ENCODE measurements at places on chromosomes 6 and 20. TPM values are rescaled to one million over a fixed set of nuclear protein-coding genes. Genes with fewer than 3 reads are reported as not detected.

DNA sequence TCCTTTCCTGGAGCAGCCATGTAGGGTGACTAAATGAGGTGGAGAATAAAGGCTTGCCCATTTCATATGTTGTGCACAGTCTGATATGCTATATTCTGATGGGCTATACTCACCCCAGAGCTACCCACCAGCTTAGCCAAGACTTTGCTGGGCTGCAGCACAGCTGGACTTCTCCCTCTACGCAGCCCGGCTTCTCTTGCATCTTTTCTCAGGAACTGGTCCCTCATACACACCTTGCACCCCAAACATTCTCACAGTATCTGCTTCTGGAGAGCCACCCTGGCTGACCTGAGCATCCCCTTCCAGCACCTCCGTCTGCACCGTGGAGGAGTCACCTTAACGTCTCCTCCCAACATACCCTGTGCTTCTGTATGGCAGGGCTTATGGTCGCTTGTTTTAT is 150.8 kb upstream of the PMEPA1 start:
- no peak for DNase-seq

GRCh38 chr6:81634155-81634880 is 118.2 kb downstream of the TENT5A start:
- DNase-seq, result no peak

DNA sequence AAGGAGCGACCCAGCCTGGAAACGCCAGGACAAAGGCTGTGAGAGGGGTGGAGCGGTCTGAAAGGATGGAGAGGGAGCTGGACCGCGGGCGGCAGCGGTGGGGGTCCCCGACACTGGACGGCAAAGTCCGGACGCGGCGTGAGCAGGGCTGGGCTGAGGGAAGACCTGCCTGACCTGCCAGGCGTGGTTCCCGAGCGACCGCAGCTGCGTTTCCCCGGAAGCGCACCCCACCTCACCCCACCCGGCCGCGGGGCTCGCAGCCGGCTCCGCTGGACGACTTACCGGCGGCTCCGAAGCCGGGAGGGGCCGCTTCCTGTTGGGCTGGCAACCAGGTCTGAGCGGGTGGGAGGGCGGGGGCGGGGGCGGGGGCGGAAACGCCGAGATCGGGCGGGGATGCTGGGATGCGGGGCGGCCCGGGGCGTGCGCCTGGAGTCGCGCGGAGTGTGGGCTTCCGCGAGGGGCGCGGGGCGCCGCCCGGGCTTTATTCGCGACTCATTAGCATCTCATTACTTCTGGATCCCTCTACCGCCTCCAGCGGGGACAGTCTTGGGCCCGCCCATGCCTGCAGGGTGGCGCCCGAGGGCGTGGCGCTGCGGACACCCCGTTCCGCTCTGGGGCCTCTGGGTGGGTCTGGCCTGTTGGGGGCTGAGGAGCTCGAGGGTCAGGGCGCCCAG is at the start of gene MICAL1:
Gene MICAL1, minus strand, starts transcription at position 336 of the 674 bp plus-strand sequence. CDS start 1,576 bp downstream, outside the sequence.
- peak; percentile 79 for DNase-seq

Gene R3HDML
- total RNA-seq, result not detected

DNA sequence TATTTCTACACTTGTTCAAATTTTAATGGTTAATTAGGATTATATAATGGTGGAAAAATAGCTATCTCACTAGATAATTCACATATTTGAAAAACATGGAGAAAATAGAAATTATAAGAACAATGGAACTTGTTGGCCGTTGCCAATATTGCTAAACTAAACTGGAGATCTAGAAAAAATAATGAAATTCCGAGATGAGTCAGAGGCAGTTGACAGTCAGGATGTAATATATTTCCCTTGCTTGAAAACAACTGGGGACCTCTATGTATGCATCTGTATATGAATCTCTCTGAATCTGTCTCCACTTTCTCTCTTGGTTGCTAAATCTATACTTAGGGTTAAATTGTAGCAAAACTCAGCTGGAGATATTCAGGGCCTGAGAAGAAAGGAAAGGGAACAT is 1108.2 kb upstream of the GJE1 start:
- no peak for DNase-seq

Gene OR2H1
- total RNA-seq, result not detected

Gene TAGAP
- 67.9 TPM for total RNA-seq

- no peak for DNase-seq
Observed at GRCh38 chr20:16263582-16263981, 309.7 kb downstream of the KIF16B start.

- DNase-seq, result no peak
Observed at GRCh38 chr6:140970485-140970884, 1162.2 kb upstream of the GJE1 start.

GRCh38 chr20:4071178-4071693 is 55.9 kb upstream of the RNF24 start:
- DNase-seq, result no peak

DNA sequence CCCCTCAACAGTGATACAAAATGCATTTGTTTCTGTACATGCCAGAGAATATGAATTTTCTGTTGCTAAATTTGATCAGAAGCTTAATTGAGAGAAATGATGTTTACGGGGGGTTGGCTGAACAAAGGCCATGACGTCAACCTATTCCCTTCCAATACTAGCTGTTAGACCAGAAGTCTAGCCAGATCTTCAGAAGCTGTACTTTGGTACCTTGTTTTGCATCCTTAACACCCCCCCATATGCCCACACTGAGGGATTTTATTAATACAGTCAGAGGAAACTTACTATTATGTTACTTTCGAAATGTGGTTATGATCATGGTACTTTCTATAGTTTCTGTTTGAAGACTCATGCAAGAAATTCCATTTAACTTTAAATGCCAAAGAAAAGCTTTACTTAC is 3.1 kb downstream of the NCOA7 start:
- DNase-seq, result no peak

DNA sequence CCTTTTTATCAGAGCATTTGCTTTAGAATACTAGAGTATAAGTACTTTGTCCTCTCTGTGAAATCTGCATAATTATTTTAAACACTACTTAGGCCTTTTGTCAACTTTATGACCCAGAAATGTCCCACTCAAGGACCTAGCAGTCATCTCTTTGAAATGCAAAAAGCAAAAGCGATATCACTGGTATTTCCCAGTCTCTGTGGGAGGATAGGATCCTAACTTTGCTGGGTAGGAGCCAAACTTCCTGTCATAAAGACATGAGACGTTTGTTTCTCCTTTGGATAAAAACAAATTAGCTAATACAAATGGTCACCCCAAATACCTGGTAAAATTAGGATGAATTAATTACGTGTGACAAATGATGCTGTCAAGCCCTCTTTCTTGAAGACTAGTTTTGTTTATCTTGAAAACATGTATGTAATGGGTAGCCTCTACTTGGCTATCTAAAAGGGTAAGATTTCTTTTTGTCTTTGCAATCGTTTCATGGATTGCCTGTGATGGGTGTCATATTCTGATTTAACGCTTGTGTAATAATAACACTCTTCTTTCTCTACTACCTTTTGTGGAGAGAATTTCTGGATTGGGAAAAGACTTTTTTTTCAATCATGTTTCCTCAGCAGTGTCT is 36.2 kb downstream of the DCDC2 start:
- no peak for DNase-seq
